ENCODE measurements at places on chromosomes 4 and X. TPM values are rescaled to one million over a fixed set of nuclear protein-coding genes. Genes with fewer than 3 reads are reported as not detected.

MND1 gene
- polyA plus RNA-seq, result 2.3 TPM

DNA sequence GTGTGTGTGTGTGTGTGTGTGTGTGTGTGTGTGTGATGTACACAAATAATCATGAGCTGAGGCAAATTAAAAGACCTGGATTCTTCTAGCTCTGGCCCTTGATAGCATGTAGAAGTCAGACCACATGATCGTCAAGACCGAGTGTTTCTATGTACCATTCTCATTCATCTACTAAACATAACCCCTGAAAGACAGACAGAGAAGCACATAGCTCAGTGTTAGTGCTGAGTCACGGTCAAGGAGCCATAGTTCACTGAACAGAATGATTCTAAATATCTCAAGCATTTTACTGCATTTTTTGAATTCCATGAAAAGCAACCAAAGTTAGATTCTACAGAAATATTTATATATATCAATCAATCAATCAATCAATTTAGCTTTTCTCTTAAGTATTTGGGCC, 412.3 kb upstream of the CXorf51A start:
- no peak for DNase-seq

FGF5 gene
- polyA plus RNA-seq, result 77.7 TPM

GRCh38 chr4:179607003-179607402, 2164.8 kb upstream of the AGA start:
- peak; percentile 30 for DNase-seq

DNA sequence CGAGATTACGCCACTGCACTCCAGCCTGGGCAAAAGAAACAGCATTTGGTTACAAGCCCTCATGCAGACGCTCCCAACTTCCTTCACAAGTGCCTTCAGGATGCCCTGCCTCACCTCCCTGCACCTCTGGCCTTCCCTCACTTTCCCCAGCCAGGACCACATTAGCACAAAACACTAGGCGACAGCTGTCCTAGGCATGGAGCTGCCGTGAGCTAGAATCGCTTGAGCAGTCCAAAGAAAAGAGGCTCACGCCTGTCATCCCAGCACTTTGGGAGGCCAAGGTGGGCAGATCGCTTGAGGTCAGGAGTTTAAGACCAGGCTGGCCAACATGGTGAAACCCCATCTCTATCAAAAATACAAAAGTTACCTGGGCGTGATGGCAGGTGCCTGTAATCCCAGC, 15.8 kb downstream of the RNF212 start:
- no peak for DNase-seq

CT45A2 gene
- polyA plus RNA-seq, result not detected

All from IMR-90 (cell line).